ENCODE measurements at places on chromosomes 2 and 18.

DNA sequence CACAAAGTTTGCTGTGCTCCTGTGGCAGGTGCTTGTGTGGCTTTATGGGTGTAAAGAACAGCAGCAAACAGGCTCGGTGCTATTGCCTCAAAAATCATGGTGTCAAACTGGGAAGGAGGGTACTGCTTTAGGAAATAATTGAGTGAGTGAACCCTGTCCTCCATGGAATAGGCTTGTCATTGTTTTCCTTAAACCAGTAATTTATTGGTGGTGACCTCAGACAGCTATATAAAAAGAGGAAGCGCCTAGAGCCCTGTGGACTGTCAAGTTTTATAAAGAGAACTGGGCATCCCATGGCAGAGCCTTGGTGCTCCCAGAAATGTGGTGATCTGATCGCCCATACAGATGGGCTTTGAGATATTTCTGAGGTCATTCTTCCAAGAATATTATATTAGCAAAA lies 4.7 kb upstream of the CXCR4 start:
- no peak for DNase-seq

DNA sequence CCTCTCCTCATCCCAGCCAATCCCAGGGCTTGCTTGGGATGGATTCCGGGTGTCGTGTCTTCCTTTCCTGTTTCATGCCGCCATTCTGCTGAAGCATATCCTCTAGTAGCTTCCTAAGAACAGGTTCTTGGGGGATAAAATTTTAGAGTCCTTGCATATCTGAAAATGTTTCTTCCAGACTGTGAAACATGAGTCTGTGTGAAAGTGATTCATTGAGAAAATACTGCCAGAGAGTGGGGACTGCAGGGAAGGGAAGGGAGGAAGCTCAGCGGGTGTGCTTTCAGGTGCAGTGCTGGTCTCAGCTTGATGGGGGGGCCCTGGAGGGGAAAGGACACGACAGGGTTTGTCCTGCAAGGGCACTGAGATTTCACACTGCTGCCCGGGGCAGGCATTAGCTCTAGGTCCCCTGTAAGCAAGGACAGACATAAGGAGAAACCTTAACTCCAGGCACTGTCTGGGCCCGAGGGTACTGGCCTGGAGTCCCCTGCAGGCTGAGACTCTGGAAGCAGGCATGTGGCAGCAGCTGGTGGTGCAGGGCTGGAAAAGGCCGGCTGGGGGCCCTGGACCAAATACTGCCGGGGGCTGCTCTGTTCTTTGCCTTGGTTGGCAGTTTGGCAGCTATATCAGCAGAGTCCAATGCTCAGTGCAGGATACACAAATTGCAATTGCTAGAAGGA lies 97.6 kb upstream of the HS6ST1 start:
- DNase-seq, result no peak

DNA sequence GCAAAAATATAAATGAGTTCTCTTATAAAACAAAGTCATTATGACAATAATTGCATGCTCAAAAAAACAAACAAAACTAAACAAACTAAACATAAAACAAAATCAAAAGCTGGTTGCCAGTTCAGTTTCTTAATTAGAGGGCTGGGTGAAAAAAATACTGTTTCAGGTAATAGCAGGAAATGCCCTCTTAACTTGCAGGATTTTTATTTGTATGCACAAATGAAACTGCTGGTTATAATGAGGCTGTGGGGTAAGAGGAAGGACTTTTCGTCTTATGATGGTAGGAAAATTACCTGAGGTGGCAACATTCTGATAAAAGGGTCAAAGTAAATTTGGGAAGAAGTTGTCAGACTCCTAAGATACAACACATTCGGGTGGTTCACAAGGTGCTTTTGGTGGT lies 21.5 kb upstream of the CDKL4 start:
- no peak for DNase-seq

- DNase-seq, result no peak
Measured at GRCh38 chr18:49704334-49704733, 109.0 kb downstream of the ACAA2 start.

DNA sequence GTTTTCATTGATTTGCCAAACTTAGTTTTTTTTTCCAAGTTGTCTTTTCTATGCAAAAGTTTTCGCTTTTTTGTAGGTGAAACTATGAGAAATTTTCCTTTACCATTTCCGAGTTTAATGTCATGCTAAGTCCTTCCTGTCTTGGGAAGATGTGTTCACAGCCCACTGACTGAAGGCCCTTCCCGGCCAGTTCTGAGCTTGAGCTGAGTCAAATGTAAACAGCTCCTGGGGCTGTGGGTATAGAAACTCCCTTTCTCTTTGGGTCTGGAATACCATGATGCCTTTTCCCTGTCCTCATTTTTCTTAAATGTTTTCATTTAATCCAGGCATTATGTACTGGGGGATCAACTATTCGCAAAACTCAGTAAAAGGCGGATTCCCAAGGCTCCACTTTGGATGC lies 69.8 kb upstream of the IL1R1 start:
- DNase-seq, result no peak

DNA sequence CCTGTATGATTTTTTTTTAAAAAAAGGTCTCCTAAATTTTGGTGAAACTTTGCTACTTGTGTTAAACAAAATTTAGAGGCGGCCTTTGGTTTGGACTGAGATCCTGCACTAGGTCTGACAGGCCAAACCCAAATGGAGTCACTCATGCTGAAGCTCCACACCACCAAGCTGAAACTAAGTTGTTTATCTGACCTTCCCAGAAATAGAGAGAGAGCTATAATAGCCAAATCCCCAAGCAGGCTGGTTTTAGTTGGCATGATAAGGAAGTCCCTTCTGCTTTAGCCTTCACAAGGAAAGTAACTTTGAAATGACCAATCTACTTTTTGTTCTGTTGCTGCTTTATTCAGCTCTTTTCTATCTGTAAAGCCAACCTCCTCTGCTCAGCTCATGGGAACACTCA lies 17.1 kb upstream of the THUMPD2 start:
- DNase-seq, result no peak

DNA sequence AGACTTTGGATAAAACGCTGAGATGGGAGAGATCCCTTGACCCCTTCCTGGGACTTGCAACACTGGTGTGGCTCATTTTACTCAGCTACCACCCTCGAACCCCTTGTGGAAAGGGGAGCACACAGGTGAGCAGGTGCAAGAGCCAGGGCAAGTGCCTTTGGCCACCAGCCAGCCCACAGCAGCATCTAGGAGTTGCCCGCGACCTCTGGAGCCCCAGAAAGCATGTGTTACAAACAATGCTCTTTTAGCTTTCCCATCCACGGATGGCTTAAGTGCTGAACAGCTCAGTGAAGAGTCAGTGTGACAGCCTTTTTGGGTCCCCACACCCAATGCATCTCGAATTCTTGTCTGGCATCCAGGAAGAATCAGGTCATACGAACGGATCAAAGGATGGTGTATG lies 197.8 kb downstream of the MEMO1 start:
- DNase-seq, result no peak

- no peak for DNase-seq
Measured at GRCh38 chr2:170972296-170973224, 43.5 kb downstream of the GORASP2 start.

Measured in NCI-H226 (cell line).